ENCODE measurements at places on chromosomes 11 and 22. TPM values are rescaled to one million over a fixed set of nuclear protein-coding genes. Genes with fewer than 3 reads are reported as not detected.

Gene HPS5
- 14.6 TPM for total RNA-seq

Gene KRTAP5-2
- not detected for total RNA-seq

Gene CARD18
- not detected for total RNA-seq

Gene HMOX1
- total RNA-seq = 671 TPM

Gene DPP3
- 53.5 TPM for total RNA-seq

Gene TMPRSS4
- total RNA-seq = not detected

Measured in A549 treated with CORT108297 at 1 μM for 4 hours (cell line).